ENCODE measurements at places on chromosomes 11 and 22.

GRCh38 chr11:114133548-114134329 is 74.2 kb downstream of the ZBTB16 start:
- H3K4me3 ChIP-seq = no peak overlapping the region
- peak; percentile 59 for DNase-seq
- H3K27ac ChIP-seq = no peak overlapping the region
- no peaks in the 10 kb centered on the region for H3K36me3 ChIP-seq

GRCh38 chr11:60761436-60762190 is 4.9 kb downstream of the MS4A15 start:
- no peak for DNase-seq
- no peak overlapping the region for H3K27ac ChIP-seq
- no peak overlapping the region for H3K4me3 ChIP-seq
- H3K4me1 ChIP-seq = no peaks in the 10 kb centered on the region
- no peaks in the 10 kb centered on the region for H3K36me3 ChIP-seq

DNA sequence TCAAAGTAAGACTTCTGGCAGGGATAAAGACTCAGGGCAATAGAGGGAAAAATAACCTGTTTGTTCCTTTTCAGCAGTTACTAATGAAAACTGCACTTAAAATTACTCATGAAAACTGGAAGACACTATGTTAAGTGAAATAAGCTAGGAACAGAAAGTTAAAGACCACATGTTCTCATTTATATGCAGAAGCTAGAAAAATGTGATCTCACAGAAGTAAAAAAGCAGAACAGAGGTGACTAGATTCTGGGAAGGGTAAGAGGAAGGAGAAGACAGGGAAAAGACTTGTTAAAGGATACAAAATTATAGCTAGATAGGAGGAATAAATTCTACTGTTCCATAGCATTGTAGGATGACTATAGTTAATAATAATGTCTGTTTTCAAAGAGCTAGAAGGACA is 22.2 kb downstream of the HPS5 start:
- no peak for DNase-seq
- no peak overlapping the region for H3K4me3 ChIP-seq

DNA sequence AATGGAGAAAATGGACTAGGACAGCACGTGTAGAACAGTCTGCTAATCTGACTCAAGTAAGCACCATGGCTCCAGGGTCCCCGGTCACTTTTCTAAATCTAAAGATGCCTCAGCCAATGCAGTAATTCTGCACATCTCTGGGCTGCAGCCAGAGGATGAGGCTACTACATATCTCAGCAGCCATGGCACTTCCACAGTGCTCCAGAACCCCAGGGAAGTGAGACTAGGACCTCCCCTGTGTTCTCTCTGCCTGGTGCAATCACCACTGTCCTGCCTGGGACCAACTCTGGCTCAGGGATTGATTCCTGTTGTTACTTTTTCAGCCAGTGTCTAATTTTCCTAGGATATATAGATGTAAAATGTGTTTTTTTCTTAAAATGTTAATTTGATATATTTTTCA is 129.4 kb upstream of the TOP3B start:
- H3K27me3 ChIP-seq = peaks cover 25% of the 10 kb centered on the region
- no peak overlapping the region for H3K27ac ChIP-seq
- H3K4me3 ChIP-seq = no peak overlapping the region
- no peak for DNase-seq
- no peaks in the 10 kb centered on the region for H3K36me3 ChIP-seq

DNA sequence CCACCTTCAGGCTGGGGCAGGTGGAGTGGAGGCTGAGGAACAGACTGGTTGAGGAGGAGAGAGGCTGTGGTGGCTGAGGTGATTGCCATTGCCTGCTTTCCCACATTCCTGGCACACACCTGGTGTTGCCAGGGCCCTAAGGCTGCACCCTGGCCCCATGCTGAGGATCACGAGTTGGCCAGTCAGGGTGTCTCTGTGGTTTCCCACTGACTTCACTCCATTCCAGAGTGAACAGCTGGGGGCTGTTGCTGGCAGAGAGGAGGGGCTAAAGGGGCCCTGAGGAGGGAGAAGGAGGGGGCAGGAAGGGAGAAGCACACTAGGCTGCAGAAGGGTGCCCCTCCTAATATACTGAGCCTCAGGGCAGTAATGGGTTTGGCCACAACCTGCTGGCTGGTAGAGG is 1.8 kb downstream of the TMEM86A start:
- H3K4me3 ChIP-seq = peak overlapping the region; percentile 89
- peaks cover 11% of the 10 kb centered on the region for H3K4me1 ChIP-seq
- no peak for DNase-seq
- peaks cover 9% of the 10 kb centered on the region for H3K27me3 ChIP-seq
- peaks cover 4% of the 10 kb centered on the region for H3K36me3 ChIP-seq

DNA sequence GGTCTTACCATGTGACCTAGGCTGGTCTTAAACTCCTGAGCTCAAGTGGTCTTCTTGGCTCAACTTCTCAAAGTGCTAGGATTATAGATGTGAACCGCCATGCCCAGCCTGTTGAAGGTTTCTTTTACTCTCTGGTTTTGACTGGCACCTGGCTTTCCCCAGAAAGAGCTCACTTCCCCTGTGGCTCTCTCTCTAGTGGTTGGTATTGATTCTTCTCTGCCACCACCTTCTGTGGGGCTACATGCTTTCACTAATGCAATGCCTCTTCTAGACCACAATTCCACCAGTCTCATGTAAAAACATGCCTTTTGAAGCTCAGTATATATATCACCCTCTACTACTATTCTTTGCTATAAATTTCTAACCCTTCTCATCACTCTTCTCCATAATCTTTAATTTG is 67.2 kb downstream of the CCDC83 start:
- H3K4me1 ChIP-seq = no peaks in the 10 kb centered on the region
- H3K36me3 ChIP-seq = no peaks in the 10 kb centered on the region
- H3K4me3 ChIP-seq = no peak overlapping the region
- no peak for DNase-seq
- H3K27me3 ChIP-seq = no peaks in the 10 kb centered on the region
- H3K27ac ChIP-seq = no peak overlapping the region

DNA sequence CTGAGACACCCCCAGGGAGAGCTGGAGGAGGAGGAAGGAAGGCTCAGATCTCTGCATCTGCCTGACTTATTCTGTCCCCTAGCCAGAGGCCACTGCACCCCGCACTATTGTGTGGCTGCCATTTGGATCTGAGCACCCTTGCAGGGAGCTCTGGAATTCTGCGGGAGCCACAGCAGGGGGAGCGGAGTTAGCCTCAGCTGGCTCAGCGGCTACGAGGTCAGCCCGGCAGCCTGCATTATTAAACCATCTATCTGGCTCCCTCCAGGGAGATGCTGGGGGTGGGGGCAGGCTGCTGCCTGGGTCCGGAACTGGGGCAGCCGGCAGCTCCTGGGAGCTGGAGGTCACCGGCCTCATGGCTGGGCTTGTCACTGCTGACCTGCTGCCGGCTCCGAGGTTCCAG is 6.5 kb upstream of the ELFN2 start:
- H3K27me3 ChIP-seq = peaks cover 3% of the 10 kb centered on the region
- H3K36me3 ChIP-seq = no peaks in the 10 kb centered on the region
- H3K4me1 ChIP-seq = no peaks in the 10 kb centered on the region
- H3K4me3 ChIP-seq = no peak overlapping the region

DNA sequence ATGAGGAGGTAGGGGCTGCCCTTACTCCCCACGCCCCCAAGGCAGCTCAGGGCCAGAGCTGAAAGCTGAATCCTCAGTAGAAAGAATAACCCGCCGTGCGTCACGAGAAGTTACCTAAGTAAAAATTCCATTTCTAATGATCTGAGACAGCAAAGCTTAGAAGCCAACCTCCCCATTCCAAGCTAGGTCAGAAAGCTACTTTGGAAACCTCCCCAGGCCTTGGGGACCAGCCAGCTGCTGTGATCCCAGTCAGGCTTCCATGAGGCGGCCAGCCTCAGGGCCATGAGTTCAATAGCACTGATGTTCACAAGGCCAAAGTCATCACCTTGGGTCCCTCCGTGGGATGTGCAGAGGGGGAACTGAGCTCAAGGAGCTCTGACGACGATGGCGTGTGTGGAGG is 6.9 kb downstream of the SHISAL1 start:
- H3K27me3 ChIP-seq = no peaks in the 10 kb centered on the region
- DNase-seq = no peak
- no peak overlapping the region for H3K4me3 ChIP-seq
- no peaks in the 10 kb centered on the region for H3K36me3 ChIP-seq
- H3K4me1 ChIP-seq = no peaks in the 10 kb centered on the region

GRCh38 chr22:30452861-30453260 is 19.0 kb downstream of the SEC14L3 start:
- no peak overlapping the region for H3K4me3 ChIP-seq
- no peak overlapping the region for H3K27ac ChIP-seq
- H3K27me3 ChIP-seq = no peaks in the 10 kb centered on the region
- no peaks in the 10 kb centered on the region for H3K36me3 ChIP-seq

GRCh38 chr11:27291954-27292636 is 70.9 kb downstream of the CCDC34 start:
- peaks cover 10% of the 10 kb centered on the region for H3K4me1 ChIP-seq
- no peaks in the 10 kb centered on the region for H3K27me3 ChIP-seq
- H3K27ac ChIP-seq = no peak overlapping the region
- no peaks in the 10 kb centered on the region for H3K36me3 ChIP-seq
- DNase-seq = no peak

DNA sequence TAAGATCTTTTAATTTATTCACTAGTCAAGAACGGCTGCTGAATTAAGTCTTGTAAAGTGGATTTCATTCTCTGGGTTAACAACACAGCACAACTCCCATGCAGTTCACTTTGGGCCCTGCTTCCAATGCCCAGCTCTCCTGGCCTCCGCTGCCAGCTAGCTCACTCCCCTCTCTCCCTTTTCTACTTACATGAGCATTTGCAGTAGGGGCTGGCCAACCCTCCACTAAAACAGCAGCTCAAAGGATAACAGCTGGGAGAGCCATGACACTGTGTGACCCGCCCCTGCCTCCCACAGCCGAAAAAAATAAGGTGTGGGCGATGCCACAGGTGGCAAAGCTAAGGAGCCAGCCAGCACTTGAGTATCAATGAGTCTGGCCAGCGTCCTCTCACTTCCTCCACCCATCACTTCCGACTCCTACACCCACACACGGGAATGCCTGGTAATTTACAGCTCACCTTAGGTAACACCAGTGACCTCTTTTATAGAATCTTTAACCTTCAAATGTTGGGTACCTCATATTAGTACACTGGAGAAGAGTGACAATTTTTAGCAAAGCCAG is 56.8 kb downstream of the DGCR2 start:
- no peaks in the 10 kb centered on the region for H3K4me1 ChIP-seq
- H3K4me3 ChIP-seq = no peak overlapping the region
- no peaks in the 10 kb centered on the region for H3K27me3 ChIP-seq

DNA sequence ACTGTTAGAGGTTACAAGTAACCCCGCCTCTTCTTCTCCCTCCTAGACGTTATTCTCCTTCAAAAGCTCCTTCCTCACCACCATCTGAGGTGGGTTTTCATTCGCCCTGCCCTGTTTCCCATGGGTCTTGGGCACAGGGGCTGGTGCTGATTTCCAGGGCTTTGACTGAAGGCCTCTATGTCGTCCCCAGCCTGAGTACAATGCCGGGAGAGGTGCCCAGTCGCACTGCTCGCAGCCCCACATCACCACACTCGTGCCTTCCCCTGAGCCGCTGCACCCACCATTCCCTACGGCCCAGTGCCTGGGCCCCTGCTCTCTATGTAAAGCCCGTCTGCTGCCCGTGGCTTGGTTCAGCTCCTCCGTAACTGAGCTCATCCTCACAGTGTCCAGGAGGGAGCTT is 169.8 kb downstream of the DSCAML1 start:
- H3K36me3 ChIP-seq = no peaks in the 10 kb centered on the region
- no peak overlapping the region for H3K4me3 ChIP-seq
- H3K27me3 ChIP-seq = peaks cover 90% of the 10 kb centered on the region
- no peaks in the 10 kb centered on the region for H3K4me1 ChIP-seq
- DNase-seq = no peak

- no peaks in the 10 kb centered on the region for H3K27me3 ChIP-seq
- no peak overlapping the region for H3K4me3 ChIP-seq
Measured at GRCh38 chr11:48167380-48167779, 49.2 kb upstream of the OR4B1 start.

- no peak overlapping the region for H3K27ac ChIP-seq
- no peak for DNase-seq
- no peak overlapping the region for H3K4me3 ChIP-seq
Measured at GRCh38 chr11:118245936-118246562, 6.1 kb downstream of the MPZL3 start.

DNA sequence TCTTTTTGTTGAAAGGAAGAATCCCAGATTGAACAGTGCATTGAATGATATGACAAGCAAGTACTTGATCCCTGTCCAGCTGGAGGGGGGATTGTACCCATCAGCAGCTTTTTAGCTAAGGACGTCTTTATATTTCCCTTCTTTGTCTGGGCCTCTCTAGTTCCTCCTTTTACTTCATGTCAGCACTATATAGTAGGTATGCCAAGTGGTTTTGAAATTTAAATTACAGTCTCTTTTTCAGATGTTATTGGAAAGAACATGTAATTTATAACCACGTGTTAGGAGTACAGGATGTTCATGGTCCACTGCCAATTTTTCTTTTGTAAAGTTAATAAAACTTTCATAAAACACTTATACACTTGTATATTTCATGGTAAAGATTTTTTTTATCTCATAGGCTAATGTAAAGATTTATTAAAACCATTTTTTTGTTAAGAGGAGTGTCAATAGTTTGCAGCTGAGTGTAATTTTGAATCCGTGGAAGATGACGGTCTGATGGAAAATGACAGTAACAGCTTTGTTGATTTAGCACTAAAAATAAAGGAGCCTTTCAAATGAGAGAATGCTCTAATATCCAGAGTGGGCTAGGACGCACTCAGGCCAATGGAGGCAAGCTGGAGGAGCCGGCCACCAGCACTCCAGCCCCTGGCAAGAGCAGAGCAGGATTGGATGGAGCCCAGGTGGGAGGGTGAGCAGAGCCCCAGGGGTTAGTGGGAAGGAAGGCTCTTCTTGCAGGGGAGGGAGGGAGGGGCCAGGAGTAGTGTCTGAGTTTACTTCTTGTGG is 488.3 kb downstream of the INSC start:
- H3K4me1 ChIP-seq = no peaks in the 10 kb centered on the region
- no peak overlapping the region for H3K4me3 ChIP-seq
- no peaks in the 10 kb centered on the region for H3K36me3 ChIP-seq
- no peak for DNase-seq

GRCh38 chr22:47124451-47124881 is 362.0 kb downstream of the TBC1D22A start:
- H3K36me3 ChIP-seq = no peaks in the 10 kb centered on the region
- H3K4me3 ChIP-seq = no peak overlapping the region
- H3K27ac ChIP-seq = no peak overlapping the region
